ENCODE measurements at places on chromosomes 7 and 10.

GRCh38 chr7:6725003-6725402 is 18.3 kb upstream of the ZNF12 start:
- DNase-seq, result no peak

DNA sequence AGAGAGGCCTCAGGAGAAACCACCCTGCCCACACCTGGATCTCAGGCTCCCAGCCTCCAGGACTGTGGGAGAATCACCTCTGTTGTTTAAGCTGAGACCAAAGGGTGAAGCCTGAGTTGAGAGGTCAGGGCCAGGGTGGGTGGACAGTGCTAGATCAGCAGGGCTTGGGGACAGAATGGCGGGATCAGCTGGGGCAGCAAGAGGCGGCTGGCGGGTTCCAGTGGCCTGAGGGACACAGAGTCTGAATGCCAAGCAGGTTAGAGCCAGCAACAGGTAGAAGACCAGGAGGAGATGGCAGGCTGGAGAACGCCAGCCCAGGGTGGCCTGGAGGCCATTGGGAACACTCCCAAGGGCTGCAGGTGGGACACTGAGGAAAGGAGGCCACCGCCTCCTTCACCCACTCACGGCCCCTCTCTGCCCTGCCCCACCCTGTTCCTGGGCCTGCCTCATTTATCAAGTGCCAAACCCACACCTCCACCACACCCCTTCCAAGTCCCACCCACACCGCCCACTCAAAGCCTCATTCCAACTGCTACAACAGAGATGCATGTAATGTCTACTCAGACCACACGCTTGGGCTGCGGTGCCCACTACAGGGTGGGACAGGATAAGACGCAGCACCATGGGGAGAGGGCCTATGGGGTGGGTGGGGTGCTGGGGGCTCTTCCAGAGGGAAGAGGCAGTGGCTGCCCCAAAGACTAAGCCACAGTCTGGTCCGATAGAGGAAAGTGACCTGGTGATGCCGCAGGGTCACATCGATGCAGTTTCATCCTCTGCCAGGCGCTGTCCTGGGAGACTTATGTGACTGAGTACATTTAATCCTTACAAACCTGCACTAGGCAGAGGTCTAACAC is 173.9 kb downstream of the TNS3 start:
- no peak for DNase-seq

DNA sequence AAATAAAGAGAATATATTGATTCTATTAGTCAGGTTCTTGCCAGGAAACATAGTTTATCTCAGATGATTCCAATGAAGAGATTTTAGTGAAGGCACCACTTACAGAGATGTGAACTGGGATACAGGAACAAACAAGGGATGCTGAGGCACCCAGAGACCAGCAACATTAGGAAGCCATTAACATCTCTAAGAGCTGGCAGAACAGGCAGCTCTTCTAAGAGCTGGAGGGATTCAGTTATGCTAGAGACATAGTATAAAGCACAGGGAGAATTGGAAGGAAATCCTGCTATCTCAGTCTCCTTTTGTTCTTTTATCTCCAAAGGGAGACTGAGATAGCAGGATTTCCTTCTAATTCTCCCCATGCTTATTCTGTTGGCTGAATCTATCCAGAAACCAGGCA is 22.0 kb downstream of the OR6B1 start:
- no peak for DNase-seq

GRCh38 chr7:81767926-81768325 is 1.9 kb downstream of the HGF start:
- no peak for DNase-seq

GRCh38 chr10:35493196-35494118 is 111.7 kb upstream of the GJD4 start:
- no peak for DNase-seq

DNA sequence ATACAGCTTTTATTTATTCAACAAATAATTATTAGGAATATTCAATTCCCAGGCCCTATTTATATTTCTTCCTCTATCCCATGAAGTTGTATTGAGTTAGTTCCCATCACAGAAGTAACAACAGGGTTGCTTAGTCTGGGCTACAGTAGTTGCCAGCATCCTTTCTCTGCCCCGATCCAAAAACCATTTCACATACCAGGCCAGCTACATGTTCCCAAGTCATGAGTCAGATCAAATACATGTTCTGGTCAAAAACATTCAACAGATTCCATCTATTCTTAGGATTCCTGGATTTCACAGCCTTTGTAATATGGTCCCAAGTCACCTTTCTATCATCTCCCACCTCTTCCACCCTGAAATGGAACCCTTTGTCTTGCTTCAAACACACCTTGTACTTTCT is 91.6 kb downstream of the RAB11FIP2 start:
- DNase-seq, result no peak

DNA sequence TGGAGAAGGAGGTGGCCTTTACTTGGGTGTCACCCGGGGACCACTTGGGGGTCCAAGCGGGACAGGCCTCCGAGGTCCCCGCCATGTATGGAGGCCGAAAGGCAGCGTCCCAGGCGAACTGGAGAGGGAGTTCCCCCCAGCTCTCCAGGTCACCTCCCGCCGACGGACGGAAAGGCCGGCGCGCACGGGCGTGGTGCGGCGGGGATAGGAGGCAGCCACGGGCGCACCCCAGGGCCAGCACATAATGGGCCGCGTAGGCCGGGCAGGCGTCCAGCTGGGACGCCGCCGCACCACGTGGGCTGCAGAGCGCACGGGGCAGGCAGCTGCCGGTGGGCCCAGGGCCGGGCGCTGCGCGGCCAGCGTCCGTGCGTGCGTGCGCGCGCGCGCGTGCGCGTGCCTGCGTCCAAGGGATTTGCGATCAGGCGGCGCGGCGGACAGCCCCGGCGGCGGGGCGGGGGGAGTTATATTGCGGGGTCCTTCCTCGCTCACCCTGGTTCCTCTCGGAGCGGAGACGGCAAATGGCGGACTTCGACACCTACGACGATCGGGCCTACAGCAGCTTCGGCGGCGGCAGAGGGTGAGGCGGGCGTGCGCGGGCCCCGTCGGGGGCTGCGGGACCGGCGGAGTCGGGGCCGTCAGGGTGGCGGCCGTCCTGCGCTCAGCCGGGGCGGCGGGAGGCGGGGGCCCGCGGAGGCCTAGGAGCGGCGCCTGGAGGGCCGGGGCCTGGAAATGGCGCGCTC is at the start of gene EIF4H:
Gene EIF4H, plus strand, starts transcription at position 491 of the 740 bp plus-strand sequence. Its CDS starts 28 bp downstream, at position 519.
- peak; percentile 86 for DNase-seq

DNA sequence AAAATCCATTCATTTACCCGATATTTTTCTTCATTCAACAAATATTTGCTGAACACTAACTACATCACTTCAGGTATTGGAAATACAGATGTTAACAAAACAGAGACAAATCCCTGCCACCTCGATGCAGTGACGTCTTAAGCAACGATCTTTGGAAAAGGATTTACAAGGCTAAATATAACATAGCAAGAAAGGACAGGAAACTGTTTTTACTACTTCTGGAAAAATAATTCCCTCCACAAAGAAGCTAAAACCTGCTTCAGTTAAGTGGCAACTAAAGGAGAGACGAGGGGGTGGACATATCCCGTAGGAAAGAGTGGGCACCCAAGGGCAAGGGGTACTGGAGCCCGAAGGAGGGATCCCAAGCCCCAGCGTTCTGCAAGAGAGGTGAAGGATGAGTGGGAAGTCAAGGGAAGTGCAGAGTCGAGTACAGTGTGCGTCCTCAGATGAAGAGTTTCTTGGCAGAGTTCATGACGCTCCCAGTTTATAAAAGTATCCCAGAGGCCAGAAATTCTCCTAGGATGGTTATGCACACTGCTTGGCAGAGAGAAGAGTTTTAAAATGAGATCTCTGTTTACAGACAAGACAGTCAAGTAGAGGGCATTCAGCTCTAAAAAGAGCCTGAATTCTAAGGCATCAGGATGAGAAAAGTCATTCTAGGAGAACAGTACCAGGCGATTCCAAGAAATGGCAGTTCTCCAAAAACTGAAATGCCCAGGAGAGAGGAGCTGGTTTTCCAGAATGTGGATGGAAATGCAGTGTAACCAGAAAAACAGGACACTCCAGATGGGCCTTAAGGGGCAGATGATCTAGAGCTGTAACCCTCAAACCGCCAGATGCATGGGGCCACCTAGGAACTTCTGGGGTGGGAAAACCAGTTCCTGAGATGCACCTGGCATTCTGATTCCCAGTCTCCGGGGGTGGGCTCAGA is 97.3 kb downstream of the GRB10 start:
- DNase-seq, result no peak

DNA sequence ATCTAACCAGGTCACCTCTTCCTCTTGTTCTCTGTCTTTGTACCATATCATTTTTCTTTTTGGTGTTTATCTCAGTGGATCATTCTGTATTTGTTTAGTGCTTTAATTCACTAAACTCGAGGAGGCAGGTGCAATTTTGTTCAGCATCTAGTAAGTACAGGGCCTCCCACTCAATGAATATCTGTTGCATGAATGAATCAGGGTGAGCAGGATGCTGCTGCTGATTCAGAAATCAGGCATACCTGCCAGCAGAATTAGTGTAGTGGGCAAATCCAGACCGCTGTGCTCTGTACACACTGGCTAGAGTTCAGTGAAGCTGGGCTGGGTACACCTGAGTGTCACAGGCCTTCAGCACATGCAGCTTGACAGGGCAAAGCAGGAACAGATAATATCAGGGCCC is 511.9 kb downstream of the SUGCT start:
- DNase-seq, result no peak

DNA sequence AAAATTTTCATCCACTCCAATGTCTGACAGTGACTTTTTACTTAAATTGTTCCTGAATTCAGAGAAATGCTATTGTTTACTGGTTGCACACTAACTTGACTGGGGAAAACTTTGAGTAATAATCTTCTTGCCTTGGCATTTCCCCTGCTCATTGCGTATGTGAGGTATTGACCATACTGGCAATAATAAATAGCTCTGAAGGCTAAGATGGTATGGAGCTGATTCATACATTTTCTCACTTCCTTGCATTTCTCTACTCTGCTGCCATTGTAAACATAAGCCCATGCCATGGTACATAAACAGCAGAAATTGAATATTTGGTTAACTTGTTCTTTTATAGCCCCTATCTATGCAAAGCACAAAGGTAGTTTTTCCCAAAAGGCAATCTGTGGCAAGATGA is 290.0 kb downstream of the RNLS start:
- no peak for DNase-seq

DNA sequence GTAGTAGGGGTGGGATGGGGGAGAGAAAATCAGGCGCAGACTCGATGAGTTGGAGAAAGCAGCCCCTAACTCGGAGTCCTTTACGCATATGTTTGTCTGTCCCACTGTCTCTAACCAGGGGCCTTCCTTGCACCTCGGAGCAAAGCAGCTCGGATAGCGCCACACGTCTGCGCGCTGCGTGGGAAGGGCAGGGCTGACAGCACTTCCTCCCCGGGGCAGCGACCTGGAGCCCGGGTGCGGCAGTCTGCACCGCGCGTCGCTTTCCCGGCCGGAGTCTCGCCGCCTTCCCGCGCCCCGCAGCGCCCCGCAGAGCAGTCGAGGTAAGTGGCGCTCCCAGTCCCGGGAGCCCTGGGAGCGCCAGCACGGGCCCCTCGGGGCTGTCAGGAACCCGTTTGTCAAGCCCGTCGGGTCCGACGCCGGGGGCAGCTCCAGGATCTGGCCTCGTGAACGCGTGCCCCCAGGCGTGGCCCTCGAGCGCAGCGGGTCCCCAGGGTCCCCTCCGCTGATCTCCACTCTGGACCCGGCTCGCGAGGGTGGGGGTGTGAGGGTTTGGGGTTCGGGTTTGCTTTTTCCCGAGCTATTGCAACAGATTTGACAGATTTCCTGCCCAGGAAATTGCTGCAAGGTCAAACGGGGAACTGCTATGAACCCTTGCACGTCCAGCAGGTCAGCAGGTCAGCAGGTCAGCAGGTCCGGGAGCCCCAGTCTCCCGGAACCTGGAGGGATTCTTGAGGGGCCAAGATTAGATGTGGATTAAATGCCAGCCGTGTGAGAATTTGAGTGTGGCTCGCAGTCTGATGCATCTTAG is 597 bp downstream of the APBB1IP start:
- no peak for DNase-seq

GRCh38 chr7:44128721-44129582 is 5.6 kb upstream of the POLD2 start:
- no peak for DNase-seq

DNA sequence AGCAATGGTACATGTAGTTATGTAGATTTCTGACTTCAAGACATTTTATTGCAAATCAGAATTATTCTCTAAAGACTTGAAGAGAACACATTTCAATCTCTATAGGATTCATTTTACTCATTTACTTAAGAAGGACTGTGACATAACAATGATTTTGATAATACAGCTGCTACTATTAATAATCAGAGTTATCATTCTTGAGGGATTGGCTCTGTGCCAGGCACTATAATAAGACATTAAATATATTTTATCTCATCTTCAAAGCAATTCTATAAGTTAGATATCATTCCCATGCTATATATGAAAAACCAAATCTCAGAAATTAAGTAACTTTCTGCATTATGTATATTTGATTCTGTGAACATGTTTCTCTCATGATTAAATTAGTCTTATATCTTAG is 103.7 kb upstream of the CALCR start:
- no peak for DNase-seq

DNA sequence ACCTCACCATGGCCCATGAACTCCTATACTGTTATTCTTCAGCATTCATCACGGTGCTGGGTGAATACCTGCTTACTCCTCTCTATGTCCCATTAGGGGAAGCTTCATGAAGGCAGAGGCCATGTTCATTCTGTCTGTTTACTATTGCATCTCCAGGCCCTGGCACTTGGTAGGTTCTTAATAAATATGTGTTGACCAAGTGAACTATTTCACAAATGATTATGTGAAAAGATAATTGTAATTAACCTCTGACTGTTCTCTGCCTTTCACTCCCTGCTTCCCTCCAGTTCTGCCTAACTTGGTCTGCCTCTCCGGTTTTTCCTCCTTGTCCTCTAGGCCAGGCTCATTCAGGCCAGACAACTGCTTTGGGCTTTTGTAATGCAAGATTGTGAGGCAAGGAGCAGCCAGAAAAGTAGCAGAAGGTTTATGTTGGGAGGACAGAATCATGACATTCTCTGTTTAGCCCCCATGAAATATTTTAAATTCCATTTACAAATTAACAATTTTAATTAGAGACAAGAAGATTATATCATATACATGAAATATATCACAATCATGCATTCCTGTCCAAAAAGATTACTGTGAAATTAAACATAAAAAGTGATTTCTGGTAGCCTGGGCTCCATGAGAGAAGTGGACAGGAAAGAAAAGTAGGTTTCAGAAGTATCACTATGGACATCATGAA is 42.1 kb upstream of the PLXNA4 start:
- no peak for DNase-seq

DNA sequence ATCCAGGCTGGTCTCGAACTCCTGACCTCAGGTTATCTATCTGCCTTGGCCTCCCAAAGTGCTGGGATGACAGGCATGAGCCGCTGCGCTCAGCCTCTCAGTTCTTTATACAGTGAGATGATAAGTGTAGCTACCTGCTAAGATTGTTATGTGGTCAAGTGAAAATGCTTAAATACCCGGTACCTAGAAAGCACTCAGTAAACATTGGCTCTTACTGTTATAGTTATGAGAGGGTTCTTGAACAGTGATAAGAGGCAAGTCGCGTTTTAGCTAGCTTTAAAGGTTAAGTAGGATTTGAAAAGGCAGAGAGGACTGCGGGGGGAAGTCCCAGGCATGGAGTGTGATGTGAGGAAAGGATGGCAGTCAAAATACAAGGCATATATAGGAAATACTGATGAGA is 4.5 kb downstream of the ZKSCAN1 start:
- no peak for DNase-seq
